SK-N-SH (cell line): ENCODE measurements at places on chromosomes 12 and 14.

DNA sequence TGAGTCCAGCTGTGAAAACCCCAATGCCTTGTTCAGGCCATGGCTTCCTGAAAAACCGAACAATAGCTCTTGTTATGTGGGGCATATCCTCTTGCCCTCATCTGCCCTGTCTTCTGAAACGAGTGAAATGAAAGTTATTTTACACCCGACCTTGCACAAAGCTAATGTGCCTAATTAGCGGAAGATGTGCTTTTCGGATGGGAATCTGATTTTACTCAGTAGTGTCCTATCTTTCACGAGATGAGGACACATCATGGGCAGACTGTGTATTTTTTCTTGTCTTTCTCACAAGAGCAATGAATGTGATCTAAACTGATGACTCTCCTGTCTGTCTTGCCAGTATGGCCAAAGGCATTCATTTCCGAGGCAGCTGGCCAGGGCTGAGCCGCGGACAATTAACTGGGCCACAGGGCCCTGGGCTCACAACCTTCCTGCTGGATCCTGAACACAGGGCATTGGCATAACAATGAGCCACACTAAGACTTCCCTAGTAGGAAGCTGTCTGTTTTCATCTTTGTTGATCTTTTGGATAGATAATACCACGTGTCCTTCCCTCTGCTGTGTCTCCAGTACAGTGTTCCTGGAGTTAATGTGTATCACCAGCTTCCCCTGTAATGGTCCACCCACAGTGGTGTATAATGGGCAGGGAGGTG is 86.0 kb upstream of the HIF1A start:
- DNase-seq: peak; percentile 50

- no peak for DNase-seq
These were observed 228.1 kb downstream of the ANO2 start for GRCh38 chr12:5716976-5717375.

DNA sequence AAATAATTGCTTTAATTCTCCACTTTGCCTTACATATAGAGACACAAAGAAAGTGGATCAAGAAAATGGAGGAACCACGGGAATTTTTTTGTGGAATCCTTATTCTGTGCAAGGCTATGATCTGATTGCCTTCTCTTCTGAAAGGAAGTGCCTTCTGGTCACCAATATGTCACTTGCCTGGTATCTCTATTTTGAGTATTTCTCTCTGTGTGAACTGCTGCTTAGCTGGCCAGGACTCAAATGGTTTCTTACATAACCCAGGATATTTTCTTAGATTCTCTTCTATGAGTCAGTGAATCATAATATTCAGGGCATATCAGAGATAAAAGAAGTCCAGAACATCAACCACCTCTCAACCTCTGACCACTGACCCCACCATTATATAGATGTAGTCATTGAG is 156.1 kb downstream of the DIO2 start:
- DNase-seq: no peak

DNA sequence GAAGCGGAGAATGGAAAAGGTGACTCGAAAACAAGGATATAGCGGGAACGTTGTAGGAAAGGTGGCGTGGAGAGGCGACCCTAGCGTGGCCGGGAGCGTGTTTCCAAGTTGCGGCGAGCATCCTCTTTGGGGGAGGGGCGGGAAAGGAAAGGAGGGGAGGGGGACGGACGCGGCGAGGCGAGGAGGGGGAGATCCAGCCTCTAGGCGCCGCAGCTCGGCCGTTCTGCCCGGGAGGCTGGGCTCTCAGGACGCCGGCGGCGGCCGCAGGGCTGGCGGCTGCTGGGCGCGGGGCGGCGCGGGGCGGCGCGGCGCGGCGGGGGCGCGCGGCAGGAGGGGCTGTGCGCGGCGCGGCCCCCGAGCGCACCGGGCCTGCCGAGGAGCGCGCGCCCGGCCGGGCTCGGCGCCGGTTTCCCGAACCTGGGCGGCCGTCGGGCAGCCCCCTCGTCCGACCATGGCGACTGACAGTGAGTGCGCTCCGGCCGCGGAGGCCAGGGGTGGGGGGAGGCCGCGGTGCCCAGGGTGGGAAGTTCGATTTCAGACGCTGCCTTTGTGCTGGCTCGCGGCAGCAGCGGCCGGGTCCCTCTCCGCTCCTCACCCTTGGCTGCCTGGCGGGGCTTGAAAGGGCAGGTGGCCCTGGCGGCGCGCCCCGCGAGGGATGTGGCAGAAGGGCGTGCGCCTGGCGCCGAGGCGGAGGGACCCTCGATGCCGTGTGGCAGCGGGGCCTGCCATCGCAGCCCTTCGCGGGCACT is 50.3 kb downstream of the SNAPC1 start:
- peak; percentile 87 for DNase-seq

DNA sequence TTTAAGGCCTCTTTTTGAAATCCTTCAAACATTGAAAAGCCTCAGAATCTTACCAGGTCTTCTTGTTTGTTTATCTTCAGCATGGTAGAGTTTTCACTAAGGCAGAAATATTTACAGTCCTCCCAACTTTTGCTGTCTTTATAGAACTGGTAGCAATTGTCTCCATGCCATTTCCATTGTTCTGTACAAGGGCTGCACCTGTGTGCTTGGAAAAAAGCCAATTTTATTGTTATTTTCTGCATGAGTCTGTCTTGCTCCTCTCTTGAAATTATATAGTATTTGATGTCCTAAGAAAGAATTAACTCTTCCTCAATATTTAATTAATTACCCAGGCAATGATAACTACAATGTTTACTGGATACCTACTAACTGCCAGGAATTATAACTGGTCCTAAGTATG is 23.3 kb downstream of the CLEC1A start:
- no peak for DNase-seq

DNA sequence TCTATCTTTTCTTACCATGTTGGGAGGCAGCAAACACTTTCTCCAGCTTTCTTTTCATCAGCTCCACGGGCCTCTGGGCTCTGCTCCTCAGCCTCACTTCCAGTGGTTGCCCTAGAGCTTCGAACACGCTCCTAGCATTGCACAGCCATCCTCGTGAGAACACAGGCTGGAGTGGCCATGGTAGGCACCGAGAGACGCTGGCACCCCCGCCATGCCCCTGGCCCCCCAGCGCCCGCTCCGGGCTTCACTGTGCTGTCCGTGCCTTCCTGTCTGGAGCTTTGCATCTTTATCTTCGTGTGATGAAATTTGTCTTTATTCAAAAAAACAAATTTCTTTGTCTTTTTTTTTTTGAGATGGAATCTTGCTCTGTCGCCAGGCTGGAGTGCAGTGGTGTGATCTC is 352.2 kb downstream of the TMEM121 start:
- no peak for DNase-seq

GRCh38 chr12:77686760-77687159 is 143.9 kb upstream of the NAV3 start:
- DNase-seq: no peak

DNA sequence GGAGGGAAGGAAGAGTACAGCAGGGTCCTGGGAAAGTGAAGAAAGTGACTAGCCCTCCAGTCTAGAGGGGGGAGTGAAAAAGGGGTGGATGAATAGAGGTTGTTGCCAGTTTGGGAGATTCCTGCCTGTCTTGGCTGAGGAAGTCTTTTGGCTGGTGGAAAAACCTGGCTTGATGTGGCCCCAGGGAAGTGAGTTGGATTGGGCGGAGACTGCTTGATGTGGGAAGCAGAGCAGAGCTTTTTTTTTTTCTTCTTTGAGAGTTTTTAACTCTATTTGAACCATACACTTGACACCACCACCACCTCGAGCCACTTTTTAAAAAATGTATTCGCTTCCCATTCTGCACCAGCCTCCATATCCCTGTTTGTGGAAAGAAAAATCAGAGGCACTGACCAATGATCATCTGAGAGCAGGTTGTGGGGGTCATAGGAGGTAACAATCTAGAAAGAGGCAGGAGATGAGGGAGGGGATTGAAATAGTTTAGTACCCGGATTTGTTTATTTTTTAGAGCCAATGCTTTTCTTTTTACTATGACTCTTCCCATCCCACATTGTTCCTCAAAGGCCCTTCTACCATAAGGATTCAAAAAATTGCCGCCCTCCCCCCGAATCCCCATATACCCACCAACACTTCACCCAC is 690 bp upstream of the DTX3 start:
- DNase-seq: no peak
